ENCODE measurements at places on chromosomes 3 and 15.
A peak's percentile ranks its signal among the peaks of the same experiment; 100 is the strongest.

DNA sequence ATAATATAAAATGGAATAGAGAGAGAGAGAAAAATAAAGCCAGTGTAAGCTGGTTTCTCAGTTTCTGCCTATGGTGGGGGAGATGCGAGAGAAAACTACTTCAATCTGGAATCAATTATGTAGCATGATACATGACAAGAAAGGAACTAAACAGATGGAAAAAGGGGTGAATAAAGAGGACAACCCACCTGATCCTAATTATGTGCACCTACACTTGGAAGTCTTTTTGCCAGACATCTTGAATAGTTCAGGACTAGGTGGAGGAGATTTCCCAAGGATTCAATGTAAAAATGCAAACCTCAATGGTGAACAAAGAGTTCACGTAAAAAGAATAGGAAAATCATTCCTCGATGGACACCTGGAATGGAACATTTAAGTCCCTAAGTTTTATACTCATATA lies 524.4 kb upstream of the RGMA start:
- H3K27me3 ChIP-seq, result no peaks in the 10 kb centered on the region
- H3K27ac ChIP-seq, result no peak overlapping the region
- no peaks in the 10 kb centered on the region for H3K4me1 ChIP-seq

GRCh38 chr15:78232951-78233350 lies 1.4 kb downstream of the ACSBG1 start:
- no peaks in the 10 kb centered on the region for H3K36me3 ChIP-seq
- H3K4me3 ChIP-seq, result no peak overlapping the region
- H3K27me3 ChIP-seq, result peaks cover 9% of the 10 kb centered on the region
- no peak overlapping the region for H3K27ac ChIP-seq

- no peaks in the 10 kb centered on the region for H3K27me3 ChIP-seq
- H3K4me3 ChIP-seq, result peak overlapping the region; percentile 93
- DNase-seq, result no peak
Measured at GRCh38 chr3:150759947-150760346, 3.0 kb downstream of the SIAH2 start.

GRCh38 chr3:45848392-45848791 lies 6.5 kb upstream of the LZTFL1 start:
- peaks cover 72% of the 10 kb centered on the region for H3K27me3 ChIP-seq
- no peaks in the 10 kb centered on the region for H3K36me3 ChIP-seq
- H3K4me1 ChIP-seq, result peaks cover 17% of the 10 kb centered on the region
- no peak overlapping the region for H3K4me3 ChIP-seq
- no peak for DNase-seq
- no peak overlapping the region for H3K27ac ChIP-seq

DNA sequence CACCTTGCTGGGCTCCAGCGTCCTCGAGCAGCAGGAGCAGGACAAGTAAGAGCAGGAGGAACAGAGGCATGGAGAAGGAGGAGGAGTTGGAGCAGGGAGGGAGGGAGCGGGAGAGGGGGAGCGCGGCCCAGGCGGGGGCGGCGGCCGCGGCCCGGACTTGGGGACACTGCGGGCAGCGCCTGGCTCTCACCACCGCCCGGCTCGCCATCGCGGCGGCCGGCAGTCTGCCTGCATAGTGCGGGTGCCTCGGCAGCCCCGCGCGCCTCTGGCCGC lies 440 bp downstream of the DCBLD2 start:
- peak overlapping the region; percentile 85 for H3K4me3 ChIP-seq
- peak; percentile 9 for DNase-seq
- H3K27me3 ChIP-seq, result peaks cover 18% of the 10 kb centered on the region
- no peaks in the 10 kb centered on the region for H3K36me3 ChIP-seq

DNA sequence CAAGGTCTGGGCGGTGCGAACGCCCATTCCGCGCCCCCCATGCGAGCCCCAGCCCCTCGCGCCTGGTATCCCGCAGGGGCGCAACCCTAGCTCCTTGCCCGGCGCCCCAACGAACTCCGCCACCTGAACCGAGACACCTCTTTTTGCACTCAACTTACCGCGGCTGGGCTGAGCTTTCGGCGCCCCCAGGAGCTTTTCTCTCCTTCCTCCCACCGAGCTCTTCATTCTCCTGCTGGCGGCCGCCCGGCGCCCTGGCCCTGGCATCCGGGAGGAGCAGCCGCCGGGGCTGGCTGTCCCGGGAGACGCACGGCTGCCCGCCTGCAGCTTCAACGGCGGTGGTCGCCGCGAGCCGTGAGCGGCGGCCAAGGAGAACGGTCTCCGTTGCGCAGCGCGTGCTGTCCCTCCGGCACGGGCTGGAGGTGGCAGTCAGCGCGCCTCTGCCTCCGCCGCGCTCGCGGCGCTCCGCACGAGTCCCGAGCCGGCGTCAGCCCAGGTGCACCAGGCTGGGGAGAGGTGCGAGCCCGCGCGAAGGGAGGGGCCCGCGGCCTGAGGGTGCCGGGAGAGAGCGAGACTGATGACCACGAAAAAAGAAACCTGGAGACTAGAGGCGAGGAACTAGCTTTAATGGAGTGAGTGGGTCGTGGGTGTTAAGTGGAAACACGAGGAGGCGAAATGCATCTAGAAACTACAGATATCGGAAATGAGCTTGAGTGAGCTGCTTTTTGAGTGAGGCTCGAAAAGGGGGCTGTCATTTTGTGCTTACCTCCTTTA lies 621.5 kb upstream of the ZNF385D start:
- H3K4me3 ChIP-seq, result no peak overlapping the region
- peaks cover 25% of the 10 kb centered on the region for H3K27me3 ChIP-seq
- H3K4me1 ChIP-seq, result no peaks in the 10 kb centered on the region
- DNase-seq, result no peak
- no peaks in the 10 kb centered on the region for H3K36me3 ChIP-seq

DNA sequence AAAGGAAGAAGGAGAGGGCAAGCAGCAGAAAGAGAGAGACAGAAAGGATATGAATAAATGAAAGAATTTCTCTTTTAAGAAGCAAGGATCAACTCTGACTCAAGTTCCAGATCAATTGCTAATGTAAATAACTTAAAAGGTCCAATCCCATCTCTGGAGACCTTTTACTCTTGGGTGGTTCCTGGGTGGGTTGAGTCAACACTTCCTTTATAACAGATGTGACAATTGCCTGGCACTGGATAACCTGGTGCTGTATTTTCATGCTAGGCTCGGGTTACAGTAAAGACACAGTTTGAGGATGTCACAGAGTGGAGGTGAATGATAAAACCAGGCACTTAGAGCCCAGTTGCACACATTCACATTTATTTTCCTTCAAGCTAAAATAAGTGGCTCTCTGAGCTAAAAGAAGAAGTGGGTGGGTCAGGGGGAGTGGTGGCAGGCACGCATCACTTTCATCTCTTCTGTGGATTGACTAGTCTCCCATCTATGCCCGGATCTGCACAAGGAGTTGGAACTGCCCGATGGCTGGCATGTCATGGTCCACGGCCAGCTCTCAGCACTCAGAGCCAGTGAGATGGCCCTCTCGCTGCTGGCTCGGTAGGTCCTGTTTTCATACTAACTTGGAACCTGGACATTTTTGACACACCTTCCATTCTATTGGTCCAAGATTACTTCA lies 465.8 kb downstream of the FOXP1 start:
- H3K4me3 ChIP-seq, result no peak overlapping the region
- H3K27me3 ChIP-seq, result no peaks in the 10 kb centered on the region
- peaks cover 57% of the 10 kb centered on the region for H3K36me3 ChIP-seq
- no peak for DNase-seq
- peaks cover 54% of the 10 kb centered on the region for H3K4me1 ChIP-seq
- no peak overlapping the region for H3K27ac ChIP-seq

DNA sequence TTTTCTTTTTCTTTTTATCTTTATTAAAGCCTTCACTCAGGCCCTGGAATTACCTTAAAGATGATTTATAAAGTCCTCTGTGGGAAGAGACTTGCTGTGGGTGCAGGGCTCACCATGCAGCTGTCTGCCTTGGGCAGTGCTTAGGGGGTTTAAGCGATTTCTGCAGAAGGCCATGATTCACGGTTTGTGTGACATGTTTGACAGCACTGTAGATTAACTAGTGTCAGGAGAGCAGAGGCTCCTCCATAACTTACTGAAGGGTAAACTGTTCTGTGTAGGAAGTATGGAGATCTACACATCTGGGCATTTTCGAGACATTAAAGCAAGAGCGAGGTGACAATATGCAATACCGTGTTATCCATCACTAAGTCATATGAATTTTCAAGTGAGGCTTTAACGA lies 137.7 kb downstream of the LRIG1 start:
- H3K4me3 ChIP-seq, result no peak overlapping the region
- H3K36me3 ChIP-seq, result peaks cover 2% of the 10 kb centered on the region
- no peak for DNase-seq
- H3K27me3 ChIP-seq, result no peaks in the 10 kb centered on the region

All from activated CD4-positive, alpha-beta T cell treated with anti-CD3 and anti-CD28 coated beads, Interleukin-2, amount 10 ng/mL, durations not matched to agents 7 days and 5 days (primary cell).